Cerebellar nuclear complex (tissue), 1 donor: ENCODE measurements at places on chromosomes 6 and 20.

DNA sequence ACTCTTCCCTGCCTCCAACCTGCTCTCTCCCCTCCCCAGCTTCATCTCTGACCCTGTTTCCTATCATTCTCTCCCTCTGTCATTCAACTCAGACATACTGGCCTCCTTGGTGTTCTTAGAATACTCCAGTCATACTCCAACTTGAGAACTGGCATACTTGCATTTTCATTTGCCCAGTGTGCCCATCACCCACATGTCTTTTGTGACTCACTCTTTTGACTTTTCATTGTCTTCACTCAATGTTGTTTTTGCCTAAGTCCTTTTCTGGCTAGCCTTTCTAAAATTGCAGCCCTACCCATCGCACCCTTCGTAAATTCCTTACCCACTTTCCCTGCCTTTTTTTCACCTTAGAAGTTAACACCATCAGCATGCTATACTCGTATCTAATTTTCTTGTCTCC is 77.0 kb upstream of the CD2AP start:
- no peak for DNase-seq

DNA sequence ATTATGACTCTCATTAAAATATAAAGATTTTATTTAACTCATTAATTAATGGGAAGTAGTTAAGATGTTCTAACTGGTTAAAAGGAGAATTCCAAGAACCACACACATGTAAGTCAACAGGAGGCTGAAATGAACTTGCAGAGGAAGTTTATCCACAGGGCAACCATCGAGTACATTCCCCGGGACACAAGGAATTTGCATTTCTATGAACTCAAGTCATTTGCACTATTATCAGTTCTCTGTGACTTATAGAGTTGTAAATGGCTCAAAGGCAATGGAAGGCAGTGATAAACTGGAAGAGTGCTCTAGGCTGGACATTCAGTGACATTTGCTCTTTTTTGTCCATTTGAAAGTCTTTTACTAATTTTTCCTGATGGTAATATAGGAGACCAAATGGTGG is 97.4 kb downstream of the SNX5 start:
- no peak for DNase-seq

DNA sequence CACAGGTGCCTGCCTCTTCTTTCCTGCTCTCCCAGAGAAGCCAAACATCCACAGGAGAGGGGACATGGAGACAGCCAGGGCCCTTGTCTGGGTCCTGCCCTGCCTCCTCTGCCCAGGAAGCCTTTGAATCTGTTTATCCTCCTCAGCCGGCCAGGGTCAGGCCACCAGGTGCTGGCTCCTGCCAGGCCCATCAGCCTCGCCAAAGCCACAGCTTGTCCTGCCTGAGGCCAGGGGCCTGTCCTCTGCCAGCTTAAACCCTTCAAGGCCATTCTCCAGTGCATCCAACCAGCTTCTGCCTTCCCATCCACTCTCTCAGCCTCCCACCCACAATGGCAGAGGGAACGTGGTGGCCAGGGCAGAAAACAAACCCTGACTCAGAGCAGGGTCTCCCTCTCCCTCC is 254.6 kb downstream of the ANKRD60 start:
- DNase-seq = no peak

GRCh38 chr6:95578106-95578410 is 723 bp downstream of the MANEA start:
- no peak for DNase-seq

- DNase-seq = no peak
Measured at GRCh38 chr6:134420614-134421181, 102.8 kb upstream of the SGK1 start.

- no peak for DNase-seq
Measured at GRCh38 chr6:28871335-28872156, 52.2 kb downstream of the TRIM27 start.

GRCh38 chr20:44154521-44155001 is 32.4 kb downstream of the JPH2 start:
- no peak for DNase-seq

GRCh38 chr6:129314575-129314974 is 395.4 kb downstream of the ARHGAP18 start:
- no peak for DNase-seq

- no peak for DNase-seq
Measured at GRCh38 chr6:111874025-111874415, 768 bp upstream of the FYN start.

GRCh38 chr20:61975407-61976129 is 90.1 kb downstream of the TAF4 start:
- DNase-seq = no peak

DNA sequence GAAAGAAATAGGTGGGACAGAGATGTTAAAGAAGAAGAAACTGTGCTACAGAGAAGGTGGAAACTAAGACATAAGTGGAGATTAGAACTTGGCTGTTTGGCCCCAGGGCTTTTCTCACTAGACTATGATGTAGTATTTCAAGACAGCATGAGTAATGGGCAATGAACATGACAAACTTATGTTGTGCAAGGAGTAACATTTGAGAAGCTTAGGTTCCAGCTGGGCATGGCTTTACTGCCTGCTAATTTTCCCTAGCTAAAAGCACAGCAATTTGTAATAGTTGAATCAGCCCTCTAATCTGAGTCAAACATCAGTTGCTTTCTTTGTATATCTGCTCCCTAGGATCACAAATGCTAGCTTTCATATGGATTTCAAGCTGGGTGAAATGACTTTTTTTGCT is 294.3 kb upstream of the BMP2 start:
- no peak for DNase-seq

DNA sequence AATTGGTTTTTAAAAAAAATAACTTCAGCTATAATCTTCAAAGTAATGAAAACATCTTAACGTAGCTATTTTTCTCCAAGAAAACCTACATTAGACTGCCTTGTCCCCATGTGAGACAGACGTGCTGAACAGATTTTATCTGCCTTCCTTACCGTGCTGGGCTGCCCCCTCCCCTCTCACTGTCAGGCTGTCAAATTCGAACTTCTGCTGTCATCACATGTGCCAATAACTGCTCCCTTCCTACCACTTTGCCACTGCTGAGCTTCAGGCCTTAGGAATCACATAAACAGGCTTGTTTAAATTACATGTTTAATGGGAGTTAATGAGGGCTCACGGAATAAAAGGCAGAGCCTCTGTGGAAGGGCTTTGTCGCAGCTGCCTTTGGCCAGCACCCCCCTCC is 77.0 kb upstream of the NHSL1 start:
- DNase-seq = no peak

- DNase-seq = no peak
Measured at GRCh38 chr6:116258520-116258919, 4.6 kb upstream of the TSPYL4 start.

- no peak for DNase-seq
Measured at GRCh38 chr20:53959911-53960578, 110.3 kb downstream of the BCAS1 start.

- no peak for DNase-seq
Measured at GRCh38 chr6:12001004-12001705, 11.0 kb upstream of the HIVEP1 start.

DNA sequence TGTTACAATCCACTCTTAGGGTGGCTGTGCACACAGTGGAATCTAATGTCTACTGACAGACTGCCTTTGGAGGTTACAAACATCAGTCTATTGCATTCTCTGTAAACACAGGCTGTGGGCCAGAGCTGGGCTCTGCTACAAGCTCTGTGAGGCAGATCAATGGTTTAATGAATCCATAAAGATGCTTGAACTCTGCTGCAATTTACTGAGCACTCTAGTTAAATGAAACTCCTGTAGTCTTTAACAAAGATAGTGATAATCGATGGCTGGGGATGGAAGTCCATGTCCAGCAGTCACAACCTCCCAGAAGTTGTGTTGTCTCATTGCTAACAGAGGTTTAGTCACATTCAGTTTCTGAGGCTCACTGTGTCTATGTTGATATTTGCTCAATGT is 50.5 kb downstream of the SOBP start:
- DNase-seq = no peak

- no peak for DNase-seq
Measured at GRCh38 chr6:56250266-56250665, 2.9 kb upstream of the COL21A1 start.

DNA sequence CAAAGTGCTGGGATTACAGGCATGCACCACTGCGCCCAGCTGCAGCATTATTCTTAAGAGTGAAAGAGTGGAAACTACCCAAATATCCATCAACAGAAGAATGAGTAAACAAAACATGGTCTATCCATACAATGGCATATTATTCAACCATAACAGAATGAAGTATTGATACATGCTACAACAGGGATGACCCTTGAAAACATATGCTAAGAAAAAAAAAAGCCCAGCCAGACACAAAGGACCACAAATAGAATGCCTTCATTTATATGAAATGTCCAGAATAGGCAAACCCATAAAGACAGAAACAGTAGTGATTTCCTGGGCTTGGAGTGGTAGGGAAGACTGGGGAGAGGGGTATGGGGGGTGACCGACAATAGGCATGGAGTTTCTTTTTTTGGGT is 7.1 kb downstream of the TUBB2B start:
- no peak for DNase-seq

DNA sequence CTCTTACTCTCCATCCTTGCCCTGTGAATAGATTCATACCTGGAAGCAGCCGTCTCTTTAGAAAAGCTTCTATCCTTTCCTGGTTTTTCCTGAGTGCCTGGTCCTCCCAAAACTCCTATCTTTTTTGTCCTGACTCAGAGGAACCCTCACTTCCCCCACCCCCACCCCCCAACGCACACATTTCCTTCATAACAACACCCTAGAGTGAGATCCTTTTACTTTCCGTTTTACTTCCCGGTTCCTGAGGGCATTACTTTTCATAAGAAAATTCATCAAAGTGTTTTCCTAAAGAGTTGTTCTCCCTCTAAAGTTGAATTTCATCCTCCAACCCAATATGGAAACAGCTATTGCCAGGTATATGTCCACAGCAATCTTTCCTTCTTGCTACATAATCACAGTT is 327.0 kb downstream of the NRN1 start:
- DNase-seq = no peak

GRCh38 chr6:131062241-131063027 is 611 bp downstream of the EPB41L2 start:
- DNase-seq = no peak

DNA sequence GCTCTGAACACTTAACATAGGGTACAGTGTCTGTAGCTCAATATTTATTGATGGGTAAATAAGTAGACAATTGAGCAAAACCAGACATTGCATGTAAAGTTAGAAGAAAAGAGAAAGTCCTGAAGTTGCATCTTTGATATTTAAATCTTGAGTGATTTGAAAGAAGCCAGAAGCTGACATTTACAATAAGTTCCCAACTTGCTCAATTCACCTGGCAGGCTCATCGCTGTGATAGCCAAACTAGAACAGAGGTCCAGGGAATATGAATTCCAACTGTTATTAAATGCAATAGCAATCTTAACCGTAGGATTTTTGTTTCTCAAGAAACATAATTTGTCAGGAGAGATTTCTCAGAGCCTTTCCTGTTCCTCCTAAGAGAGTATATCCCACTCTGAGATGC is 65.9 kb upstream of the EDN1 start:
- DNase-seq = no peak

DNA sequence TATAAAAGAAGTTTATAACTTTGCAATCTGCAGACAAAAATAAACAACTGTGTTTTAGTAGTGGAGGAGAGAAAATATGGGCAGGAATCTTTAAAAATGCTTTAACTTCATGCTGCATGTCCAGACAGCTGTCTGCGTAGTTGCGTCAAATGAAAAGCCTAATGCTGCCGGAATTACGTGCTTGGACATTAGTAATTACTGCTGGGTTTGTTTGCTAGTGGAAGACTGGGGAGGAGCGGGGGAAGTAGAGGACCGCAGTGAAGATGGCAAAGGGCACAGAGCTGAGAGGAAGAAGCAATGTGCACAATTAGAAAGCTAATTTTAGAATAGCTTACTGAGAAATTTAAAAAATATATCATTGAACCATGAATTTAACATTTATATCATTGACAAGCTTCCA is 2.4 kb downstream of the SNAP25 start:
- no peak for DNase-seq

GRCh38 chr6:167748046-167748445 is 78.7 kb upstream of the AFDN start:
- no peak for DNase-seq

DNA sequence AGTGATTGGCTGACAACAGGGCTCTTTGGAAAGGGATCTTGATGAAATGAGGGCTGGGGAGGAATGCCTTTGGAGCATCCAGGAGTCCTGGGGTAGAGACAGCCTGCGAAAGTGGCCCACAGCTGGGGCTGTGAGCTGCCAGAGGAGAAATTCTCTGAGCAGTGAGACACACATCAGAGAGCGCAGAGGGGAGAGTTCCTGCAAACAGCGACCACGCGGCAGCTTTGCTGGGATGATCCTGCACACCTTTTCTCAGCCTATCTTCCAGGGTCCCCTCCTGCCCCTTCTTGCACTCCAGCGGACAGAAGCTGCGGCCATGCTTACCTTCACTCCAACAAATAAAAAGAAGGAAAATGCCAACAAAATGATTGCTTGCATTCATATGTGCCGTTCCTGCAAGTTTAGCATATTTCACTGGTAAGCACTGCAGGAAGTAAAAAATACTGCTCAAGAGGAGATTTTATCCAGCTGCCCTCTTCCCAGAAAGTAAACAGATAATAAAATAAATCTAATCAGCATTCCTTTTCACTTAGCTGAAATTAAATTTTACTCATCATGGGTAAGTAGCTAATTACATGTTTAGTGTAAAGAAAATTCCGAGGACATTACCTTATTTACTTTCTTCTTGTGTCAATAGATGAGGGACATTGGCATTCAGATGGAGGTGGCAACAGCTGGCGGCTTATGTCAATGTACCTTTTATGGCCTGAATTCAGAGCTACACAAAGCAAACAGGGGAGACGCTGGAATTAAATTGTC is 339.9 kb upstream of the ARID1B start:
- DNase-seq = no peak

DNA sequence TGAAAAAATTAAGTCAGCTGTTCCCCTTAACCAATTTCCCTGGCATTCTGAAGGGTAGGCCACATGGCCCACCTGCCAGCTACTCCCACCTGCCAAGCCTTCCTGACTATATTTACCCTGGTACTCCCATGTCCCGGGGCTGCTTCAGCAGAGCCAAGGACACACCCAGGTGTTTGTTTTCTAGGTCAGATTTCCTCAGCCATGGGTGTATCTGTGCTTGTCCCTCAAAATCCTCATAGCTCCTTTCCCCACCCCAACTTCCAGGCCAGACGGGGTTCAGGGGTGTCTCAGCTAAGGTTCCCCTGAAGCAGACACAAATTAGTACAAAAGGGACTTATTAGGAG is 139.4 kb upstream of the CDYL start:
- no peak for DNase-seq
